ENCODE measurements at places on chromosomes 4 and X.

GRCh38 chr4:173532725-173533511 is 2.9 kb upstream of the HAND2 start:
- DNase-seq, result no peak

GRCh38 chrX:152131525-152131924 is 6.9 kb downstream of the MAGEA10 start:
- DNase-seq, result no peak

DNA sequence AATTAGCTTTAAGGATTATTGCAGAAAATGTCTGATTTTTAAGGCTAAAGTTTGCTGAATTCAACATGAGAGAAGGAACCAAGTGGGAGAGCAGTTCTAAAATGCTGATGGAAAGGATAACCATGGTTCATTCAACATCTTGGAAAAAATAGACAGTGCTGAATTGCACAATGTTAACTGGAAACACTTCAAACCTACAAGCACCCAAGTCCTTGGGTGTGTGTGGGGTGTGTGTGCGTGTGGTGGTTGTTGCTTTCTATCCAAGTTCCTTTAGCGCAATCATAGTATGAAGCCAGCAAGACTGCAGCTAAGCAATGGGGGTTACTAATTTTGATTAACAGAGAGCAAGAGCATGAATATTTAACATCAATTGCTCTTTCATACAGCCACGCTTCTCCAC is 29.3 kb upstream of the SCOC start:
- no peak for DNase-seq

DNA sequence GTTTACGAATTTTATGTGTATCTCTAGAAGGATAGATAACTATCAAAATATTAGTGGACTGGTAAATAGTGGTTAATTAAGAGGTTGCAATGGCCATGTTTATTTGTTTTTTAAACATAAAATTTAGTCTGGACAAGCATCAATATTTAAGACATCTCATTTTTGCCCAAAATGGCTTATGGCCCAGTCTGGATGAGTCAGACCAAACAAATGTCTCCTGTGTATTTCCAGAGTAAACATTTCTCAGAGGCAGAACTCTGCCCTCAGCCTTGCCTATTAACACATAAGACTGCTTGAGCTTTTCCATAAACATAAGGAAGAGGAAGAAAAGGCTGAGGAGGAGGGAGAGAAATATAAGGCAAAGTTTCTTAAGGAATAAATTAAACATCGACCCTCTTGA is 277.1 kb upstream of the DIAPH2 start:
- DNase-seq, result peak; percentile 16

GRCh38 chrX:47483306-47484268 is 565 bp upstream of the ZNF41 start:
- DNase-seq, result no peak

- DNase-seq, result peak; percentile 8
These were observed 21.8 kb downstream of the SPANXC start for GRCh38 chrX:141220342-141221008.

GRCh38 chrX:139222511-139223200 is 307.9 kb upstream of the F9 start:
- no peak for DNase-seq

Measured in AG09309 (cell line).